Lung (tissue), 17 donors: ENCODE measurements at places on chromosomes 13 and 19.

DNA sequence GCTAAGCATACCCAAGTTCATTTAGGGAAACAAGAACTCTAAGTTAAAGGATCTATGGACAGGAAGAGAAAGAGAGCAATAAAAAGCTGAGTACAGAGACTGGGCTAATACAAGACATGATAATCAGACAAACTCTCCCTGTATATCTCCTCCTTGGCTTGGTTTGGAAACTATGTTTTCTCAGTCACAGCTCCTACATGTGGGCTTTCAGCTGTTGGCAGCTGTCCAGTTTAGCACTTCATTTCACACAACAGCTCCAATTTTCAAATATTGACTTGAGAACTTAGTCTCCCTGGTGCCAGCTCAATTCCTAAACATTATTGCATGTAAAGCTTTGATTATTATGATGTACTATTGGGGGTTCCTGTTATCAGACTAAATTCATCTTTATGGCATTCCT is 222.8 kb upstream of the OBI1 start:
- DNase-seq: peak; percentile 92

DNA sequence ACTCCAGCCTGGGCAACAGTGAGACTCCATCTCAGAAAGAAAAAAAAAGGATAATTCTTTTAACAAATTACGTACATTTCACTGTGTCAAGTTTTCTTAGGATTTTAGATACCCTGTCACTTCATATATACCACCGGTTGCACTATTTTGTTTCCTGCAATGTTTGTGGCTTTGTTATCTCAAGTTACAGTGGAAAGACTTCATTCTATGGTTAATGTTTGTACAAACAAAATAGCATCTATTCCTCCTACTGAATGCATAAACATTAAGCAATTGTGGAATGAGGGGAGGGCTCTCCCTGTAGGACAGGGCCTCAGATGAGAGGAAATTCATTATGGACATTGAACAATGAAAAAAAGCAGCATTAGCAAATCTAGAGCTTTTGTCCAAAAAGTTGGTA is 120.1 kb downstream of the DNAJC3 start:
- DNase-seq: no peak

DNA sequence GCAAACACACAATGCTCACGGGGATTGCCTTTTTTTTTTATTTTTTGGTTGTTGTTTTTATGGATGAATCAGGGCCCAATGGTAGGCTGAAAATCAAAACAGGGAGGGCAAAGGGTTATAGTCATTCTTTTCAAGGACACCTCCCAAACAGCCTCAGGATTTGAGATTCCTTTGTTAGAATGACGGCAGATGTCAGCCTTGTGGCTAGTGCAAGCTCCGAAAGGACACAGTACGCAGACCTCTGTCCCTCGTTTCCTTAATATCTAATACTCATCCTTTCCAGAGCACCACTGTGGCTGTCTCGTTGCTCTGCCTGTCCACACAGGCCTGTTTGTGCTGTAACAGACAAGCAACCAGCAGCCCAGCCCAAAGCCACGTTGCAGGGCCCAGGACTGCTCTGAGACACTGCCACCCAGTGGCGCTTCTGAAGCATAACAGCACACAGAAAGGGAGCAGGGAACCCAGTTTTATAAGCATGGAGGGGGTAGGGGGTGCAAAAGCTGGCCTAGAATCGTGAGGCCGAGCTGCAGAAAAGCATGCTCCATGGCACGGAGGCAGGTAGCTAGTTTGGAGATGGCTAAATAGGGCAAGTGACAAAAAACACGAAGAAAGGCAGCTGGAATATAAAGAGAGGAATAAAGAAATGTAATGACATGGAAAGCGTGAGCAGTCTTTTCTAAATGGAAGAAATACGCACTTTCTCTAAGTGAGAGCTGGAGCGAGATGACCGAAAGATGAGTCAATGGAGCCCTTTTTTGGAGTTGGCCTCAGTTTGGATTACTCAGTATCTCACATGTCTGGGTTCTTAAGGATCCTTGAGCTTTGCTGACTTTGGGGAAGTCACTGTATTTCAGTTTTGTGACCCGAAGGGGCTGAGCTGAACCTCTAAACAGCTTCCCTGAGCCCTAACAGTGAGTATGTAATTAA is 40.7 kb upstream of the MEDAG start:
- DNase-seq: peak; percentile 85

DNA sequence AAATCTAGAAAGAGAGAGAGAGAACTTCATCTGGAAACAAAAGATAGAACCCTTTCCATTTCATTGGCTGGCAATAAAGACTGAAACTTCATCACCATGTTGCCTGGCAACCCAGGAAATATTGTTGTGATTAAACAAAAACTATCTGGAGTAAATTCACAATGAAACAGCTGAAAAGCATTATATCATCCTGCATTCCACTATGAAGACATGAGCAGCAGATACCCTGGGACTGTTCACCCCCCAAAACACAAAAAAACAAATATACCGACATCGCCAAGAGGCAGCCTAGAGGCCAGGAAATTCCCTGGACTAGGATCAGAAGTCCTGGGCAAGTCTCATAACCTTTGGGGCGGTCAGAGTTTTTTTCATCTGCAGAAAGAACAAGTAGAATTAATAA is 158.3 kb downstream of the FOXO1 start:
- DNase-seq: peak; percentile 63

DNA sequence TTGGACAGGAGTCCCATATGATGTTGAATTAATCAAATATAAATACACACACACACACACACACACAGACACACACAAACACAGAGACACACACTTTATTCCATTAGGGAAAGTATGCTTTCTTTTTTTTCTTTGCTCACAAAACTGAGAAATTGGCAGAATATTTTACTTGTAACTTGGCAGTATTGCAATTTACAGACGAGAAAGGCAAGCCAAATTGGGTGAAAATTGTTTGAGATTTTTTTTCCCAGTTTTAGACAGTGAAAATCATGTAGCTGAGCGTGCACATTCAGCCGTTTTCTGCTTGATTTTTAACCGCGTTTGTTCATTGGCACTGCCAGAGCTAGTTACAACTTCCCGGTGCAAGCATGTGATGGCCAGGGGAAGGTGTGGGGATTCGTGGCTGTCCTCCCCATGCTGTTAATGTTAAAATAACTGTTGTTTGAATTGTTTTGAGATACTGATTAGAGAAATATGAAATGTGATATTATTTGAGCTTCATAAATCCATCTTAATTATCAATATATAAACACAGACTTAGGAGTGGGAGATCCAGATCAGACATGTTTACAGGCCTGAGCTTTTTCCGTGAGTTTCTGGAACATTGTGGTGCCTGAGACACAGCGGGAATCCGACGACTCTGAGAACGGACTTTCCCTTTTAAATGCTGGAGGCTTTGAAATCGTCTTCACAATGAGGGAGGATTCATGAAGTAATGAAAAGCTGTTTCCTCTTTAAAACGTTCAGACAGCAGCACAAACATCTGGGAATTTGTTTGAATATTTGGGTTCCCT is 125.5 kb downstream of the KCNRG start:
- DNase-seq: peak; percentile 35

DNA sequence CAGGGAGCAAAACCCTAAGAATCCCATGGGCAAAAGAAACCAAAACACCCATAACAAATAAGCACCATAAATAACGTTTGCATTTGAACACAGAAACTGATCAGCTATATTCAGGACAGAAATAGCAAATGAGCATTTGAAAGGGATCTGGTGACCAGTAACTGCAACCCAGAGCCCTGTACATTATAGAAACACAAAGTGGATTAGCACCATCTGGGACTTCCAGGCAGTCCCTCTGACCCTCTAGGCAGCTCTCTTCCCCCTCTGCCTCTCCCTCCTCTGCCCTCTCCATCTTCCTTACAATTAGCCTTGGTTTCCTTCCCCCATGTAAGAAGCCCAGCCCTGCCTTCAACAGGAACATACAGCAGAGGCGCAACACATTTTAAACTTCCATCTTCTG is 215.0 kb downstream of the DCLK1 start:
- DNase-seq: no peak

DNA sequence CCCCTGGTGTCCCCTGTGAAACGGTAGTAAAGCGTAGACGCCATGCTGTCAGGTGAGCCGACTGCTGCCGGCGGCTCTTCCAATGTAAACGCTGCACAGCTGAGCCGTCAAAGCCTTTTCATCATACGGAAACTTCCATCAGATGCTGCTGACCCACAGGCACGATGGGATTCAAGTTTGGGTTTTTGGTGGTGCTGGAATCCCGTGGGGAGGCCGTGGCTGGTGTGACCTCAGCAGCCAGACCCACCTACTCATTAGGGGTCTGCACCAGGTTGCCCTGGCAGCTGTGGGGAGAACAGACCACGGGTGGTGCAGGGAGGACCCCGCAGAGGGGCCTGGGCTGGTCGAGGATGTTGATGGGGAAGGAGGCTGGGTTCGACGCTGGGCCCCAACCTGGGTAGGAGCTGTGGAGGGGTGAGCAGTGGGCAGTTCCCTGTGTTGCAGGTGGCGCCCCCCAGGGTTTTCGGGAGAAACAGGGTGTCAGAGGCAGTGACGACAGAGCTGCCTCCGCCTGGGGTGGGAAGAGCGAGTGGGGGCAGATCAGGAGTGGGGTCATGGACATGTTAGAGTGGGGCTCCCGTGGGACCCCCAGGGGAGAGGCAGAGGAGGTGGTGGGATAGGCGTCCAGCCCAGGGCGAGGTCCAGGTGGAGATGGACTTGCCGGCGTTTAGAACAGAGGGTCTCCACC is 6.6 kb downstream of the GRIN3B start:
- no peak for DNase-seq

- no peak for DNase-seq
These were observed 11.1 kb downstream of the POU2F2 start for GRCh38 chr19:42121036-42121621.

- DNase-seq: no peak
These were observed 403.3 kb upstream of the ATXN8OS start for GRCh38 chr13:69704311-69704710.

GRCh38 chr13:98650396-98651107 is 73.6 kb upstream of the STK24 start:
- DNase-seq: no peak

- DNase-seq: no peak
These were observed 118.3 kb downstream of the LHFPL6 start for GRCh38 chr13:39484506-39485313.

GRCh38 chr19:18167011-18167410 is 6.6 kb upstream of the IFI30 start:
- no peak for DNase-seq

- no peak for DNase-seq
These were observed 98.3 kb upstream of the UQCRFS1 start for GRCh38 chr19:29311191-29311790.

DNA sequence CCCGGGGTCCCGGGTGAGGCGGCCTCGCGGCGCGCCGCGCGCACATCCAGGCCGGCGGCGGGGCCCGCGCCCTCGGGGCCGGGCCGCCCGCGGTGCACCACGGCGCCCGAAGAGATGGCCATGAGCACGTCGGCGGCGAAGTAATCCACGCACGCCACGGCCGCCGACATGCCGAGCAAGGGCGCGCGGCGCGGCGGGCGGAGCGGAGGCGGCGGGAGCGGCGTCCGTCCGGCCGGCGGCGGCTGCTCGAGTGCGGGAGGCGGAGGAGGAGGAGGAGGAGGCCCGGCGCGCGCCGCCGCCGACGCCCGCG is at the start of gene KLF16:
Gene KLF16 (minus strand): TSS at position 252 of the 310 bp plus-strand sequence. CDS start 82 bp downstream, at position 170.
- DNase-seq: no peak

GRCh38 chr13:112669881-112670499 is 19.8 kb upstream of the ATP11A start:
- DNase-seq: peak; percentile 8

GRCh38 chr13:111115965-111116521 is 933 bp downstream of the ARHGEF7 start:
- DNase-seq: peak; percentile 56
